ENCODE measurements at places on chromosomes 4 and X.
A peak's percentile ranks its signal among the peaks of the same experiment; 100 is the strongest.

DNA sequence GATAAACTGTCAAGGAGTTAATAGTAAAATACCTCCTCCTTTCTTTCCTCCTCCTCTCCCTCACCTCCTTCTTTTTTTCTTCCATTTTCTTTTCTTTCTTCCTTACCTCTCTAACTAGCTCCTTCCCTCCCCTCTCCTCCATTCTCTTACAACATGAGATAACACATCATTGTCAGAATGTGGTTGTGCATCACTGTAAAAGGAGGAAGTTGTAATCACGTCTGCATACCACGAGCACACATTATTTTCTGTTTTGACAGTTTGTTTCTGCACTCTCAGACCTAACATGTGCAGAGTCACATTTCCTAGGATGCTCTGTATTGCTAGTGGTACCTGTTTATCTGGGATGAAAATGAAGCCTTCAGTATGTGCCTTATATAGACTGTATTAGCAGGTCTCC is 9.1 kb downstream of the SLIT2 start:
- no peak for DNase-seq

DNA sequence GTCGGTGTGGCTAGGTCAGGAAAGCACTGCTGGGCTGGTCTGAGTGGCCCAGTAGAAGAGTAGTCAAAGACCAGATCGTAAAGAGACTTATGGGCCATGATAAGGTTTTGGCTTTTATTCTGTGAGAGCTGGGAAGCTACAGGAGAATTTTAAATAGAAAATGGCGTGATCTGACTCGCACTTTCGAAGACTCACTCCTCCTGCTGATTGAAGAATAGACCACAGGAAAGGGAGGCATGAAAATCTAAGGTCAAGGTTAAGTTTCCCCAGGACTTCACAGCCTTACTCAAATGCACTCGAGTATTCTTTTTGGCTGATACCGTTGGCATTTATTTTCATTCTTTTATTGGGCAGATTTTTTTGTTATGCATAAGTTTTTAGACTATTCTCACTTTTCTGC is 231.4 kb upstream of the ANKRD50 start:
- no peak for DNase-seq

DNA sequence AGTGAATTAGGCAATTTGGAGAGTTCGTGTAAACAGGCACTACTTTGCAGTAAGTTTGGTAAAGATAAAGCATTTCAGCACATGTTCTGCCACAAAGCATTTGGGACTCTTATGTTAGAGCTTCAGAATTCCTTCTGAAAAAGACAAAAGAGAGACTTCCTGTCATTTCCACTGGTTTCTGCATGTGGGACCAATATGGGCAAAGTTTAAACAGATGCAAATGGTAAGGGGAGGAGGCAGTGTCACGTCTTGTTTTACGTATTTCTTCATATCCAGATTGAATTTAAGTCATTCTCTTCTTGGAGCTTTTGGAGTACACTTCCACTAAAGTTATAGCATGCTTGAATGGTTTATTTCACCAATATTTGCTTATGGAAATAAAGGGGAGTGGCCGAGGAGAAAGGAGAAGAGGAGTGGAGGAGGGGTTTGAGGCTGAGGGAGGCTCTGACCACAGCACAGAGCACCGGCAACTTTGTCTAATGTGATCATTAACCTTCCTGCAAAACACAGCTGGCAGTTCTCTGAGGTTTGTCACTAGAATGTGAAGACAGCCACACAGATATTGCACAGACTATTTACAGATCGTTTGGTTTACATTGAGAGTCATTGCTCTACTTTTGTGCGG is at the start of gene APELA:
APELA (plus strand) TSS at position 479 of the 625 bp plus-strand sequence. CDS start 154 bp downstream, outside the sequence.
- DNase-seq = no peak

- DNase-seq = no peak
Measured at GRCh38 chrX:4268676-4269075, 555.2 kb upstream of the PRKX start.

DNA sequence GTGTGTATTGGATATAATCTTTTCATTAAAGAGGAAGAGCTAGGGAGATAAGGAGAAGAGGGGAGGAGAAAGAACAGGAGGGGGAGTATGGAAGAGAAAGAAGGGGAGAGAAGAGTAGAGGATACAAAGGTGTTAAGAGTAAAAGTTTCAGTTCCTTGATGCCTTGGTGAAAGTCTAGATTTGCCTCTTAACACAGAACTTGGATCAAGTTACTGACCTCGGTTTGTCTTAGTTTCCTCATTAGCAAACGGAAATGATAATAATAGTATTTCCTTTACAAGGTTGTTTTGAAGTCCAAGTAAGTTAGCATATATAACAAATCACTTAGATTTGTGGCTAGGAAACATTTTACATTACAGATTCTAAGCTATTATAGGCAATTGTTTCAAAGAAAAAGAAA is 287.1 kb downstream of the PPARGC1A start:
- DNase-seq = no peak

DNA sequence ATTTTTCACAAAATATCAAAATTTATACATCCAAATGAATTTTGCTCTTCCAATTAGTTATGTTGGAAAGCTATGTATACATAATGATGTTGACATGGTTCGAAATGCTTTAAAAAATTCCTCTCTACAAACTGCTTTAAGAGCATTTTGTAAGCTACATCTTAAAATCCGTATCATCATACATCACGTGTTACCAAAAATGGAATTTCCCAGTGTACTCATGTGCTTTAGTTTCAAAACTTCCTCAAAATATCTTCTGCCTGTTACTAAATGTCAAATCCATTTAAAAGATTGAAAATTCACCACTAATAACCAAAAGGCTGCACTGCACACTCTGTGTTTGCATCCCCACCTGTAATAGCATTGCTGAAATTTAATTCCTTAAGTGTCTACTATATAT is 87.9 kb downstream of the WDFY3 start:
- no peak for DNase-seq

DNA sequence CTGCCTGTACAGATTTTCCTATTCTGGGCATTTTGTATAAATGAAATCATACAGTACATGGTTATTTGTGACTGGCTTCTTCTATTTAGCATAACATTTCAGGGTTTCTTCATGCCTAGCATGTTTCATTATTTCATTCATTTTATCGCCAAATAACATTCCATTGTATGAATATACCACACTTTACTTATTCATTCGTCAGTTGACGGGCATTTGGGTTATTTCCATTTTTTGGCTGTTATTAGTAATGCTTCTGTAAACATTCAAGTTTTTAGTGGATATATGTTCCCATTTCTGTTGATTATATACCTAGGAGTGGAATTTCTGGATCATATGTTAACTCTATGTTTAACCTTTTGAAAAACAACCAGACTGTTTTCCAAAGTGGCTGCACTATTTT is 47.5 kb downstream of the INTS12 start:
- no peak for DNase-seq

DNA sequence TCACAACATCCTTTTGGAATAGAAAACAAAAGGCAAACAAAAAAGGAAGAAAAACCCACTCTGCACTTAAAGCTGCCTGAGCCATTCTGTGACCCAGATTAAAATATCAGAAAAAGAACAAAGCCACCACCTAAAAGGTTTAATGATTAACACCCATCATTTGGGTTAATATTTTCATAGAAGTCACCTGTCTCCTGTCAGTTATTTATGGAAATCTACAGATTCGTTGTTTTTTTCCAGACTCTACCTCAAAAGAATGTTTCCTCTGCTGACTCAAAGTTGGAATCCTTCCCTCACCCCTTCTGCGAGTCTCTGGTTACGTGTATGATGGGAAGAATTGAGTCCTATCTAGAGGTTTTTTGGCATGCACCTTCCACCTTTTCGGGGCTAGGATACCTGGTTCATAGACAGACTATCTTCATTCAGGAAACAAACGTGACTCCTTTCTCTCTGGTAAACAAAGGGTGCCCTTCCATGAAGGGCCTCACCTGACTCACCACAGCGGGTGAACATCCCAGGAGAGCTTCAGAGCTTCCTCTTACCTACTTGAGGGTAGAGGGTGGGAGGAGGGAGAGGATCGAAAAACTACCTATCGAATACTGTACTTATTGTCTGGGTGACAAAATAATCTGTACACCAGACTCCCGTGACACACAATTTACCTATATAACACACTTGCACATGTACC is 19.6 kb upstream of the CA5B start:
- DNase-seq = no peak

DNA sequence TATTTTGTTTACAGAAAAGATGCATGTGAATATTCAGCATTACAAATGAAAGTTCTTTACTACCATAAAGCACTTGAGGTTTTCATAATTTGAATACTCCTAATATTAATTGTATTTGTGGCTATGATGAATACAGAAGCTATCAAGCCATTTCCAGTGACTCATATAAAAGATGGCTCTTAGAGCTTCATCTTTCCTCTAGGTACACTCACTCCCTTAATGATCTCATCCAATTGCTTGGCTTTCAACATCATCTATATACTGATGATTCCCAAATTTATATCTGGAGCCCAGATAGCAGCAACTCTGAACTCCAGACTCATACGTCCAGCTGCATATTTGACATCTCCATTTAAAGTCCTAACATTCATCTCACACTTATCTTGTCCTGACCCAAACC is 183.4 kb upstream of the FAM241A start:
- DNase-seq = no peak

GRCh38 chr4:134328741-134329140 is 127.2 kb upstream of the PABPC4L start:
- no peak for DNase-seq

- no peak for DNase-seq
Measured at GRCh38 chr4:55336138-55337034, 9.7 kb upstream of the SRD5A3 start.

- DNase-seq = peak; percentile 72
Measured at GRCh38 chr4:13920901-13921300, 293.4 kb upstream of the BOD1L1 start.

GRCh38 chr4:69126024-69126423 is 29.8 kb downstream of the UGT2B7 start:
- no peak for DNase-seq

DNA sequence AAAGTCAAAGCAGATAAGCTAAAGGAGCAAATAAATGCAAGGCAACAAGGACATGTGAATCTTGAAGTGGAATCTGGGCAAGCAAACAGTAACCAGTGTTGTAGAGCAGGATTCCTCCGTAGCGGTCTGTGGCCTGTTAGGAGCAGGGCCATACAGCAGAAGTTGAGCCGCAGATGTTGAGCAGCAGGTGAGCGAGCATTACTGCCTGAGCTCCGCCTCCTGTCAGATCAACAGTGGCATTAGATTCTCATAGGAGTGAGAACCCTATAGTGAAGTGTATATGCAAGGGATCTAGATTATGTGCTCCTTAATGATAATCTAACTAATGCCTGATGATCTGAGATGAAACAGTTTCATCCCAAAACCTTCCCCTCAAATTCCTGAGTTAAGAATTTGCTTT is 550.7 kb downstream of the ADGRL3 start:
- DNase-seq = no peak

- peak; percentile 21 for DNase-seq
Measured at GRCh38 chrX:40971736-40972135, 113.5 kb upstream of the USP9X start.

GRCh38 chr4:15898902-15899301 is 39.6 kb downstream of the FGFBP1 start:
- DNase-seq = no peak

DNA sequence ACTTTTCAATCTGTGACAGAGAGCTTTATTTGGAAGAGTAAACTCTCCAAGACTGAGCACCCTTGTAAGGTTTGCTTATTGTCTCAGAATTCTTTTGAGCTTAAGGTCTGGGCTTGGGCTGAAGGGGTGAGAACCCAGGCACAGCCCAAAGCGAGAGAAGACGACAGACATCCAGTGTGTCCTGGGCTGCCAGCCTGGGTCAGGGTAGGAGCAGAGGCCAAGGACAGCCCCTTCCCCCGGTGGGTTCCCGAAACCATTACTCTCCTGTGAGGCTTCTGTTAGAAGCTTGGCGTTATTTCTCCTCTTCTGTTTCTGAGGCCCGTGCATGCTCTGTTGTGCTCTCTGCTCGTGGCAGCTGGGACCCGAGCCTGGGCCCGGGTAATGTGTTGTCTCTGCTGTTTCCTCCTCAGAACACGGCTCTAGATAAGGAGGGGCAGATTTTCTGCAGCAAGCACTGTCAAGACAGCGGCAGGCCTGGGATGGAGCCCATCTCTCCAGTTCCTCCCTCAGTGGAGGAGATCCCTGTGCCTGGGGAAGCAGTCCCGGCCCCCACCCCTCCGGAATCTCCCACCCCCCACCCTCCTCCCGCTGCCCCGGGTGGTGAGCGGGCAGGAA is 177.5 kb downstream of the DCLK2 start:
- DNase-seq = no peak

GRCh38 chrX:77786365-77786680 is 307 bp upstream of the ATRX start:
- DNase-seq = no peak

DNA sequence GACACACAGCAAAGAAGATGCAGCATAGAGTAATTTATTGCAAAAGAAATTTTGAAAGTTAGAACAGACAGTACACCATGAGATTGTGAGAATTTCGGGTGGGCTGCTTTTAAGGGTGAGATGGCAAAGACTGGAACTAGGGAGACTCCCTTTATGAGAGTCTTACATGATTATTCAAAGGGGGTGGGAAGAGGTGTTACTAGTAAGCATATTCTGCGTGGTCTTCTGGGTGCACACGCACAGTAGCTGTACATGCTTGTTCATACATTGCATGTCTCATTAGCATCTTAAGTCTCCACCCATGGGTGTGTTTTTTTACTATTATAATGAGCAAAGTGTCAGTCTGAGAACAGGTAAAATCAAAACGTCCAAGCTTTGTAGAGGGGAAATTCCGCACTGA is 49.4 kb upstream of the USP38 start:
- DNase-seq = no peak

DNA sequence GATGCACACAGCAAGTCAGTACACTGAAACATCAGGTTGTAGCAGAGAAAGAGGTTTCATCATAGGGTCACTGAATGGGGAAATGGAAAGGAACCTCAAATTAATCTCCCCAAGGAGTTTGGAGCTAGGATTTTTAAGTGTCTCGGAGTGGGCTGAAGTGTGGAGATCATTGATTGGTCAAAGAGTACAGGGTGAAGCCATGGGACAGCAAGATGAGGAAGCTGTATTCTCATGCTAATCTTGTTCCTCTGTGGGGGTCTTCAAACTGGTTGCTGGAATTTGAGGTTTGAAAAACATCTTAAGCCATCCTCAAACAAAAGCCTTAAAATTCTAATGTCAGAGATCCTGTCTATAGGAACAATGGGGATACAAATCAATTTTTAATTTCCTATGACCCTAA is 78.8 kb upstream of the TEX13A start:
- no peak for DNase-seq

GRCh38 chr4:166363198-166363597 is 490.2 kb downstream of the TLL1 start:
- no peak for DNase-seq

GRCh38 chr4:90152024-90152423 is 24.8 kb downstream of the CCSER1 start:
- DNase-seq = no peak
